ENCODE measurements at places on chromosomes 2 and 18.

- no peak for DNase-seq
Observed at GRCh38 chr2:40226637-40227036, 225.3 kb downstream of the SLC8A1 start.

GRCh38 chr18:56580026-56580425, 58.4 kb downstream of the TXNL1 start:
- peak; percentile 42 for DNase-seq

- DNase-seq, result no peak
Observed at GRCh38 chr2:39875182-39875913, 96.3 kb upstream of the THUMPD2 start.

DNA sequence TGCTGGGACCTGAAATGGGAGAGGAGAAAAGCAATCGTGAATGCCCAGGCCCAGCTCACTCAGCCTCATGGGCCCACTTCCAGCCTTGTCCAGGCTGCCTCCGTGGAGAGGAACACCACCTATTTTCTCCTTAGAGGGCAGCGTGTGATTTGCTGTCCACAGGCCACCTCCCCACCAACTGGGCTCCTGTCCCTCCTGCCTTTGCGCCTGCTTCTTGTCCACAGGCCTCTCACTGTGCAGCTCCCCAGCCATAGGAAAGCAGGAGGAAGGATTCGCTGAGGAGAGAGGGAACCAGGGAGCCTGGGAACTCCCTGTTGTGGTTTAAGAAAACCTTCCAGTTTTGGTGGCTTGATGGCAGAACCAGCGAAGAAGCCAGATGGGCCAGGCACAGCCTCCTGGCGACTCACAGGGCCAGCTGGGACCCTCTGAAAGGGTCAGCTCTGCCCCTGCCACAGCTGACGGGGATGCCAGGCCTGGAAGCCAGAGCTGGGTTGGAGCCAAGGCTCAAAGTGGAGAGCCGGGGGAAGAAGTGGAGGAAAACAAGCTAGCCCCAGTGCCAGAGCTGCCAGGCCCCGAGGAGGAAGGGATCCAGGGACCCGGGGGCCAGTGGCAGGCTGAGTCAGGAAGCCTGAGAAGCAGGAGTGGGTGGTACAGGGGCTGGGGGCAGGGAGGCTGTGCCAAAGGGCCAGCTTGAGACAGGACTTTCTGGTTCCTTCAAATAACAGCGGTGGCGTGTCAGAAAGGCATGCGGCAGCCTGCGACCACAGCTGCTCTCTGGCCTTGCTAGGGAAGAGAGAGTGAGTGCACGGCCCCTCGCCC, 9.9 kb downstream of the TMBIM1 start:
- peak; percentile 67 for DNase-seq

Data from inflammatory macrophage (primary cell).